H9 (cell line): ENCODE measurements at places on chromosomes 3 and 15. TPM values are rescaled to one million over a fixed set of nuclear protein-coding genes. Genes with fewer than 3 reads are reported as not detected.

SNX33 gene
- total RNA-seq: 17.7 and 18.7 TPM in 2 replicates

CKMT1B gene
- total RNA-seq: 31.0 and 36.7 TPM in 2 replicates

PPARG gene
- 0.42 TPM in 1 of 2 replicates, not detected in the other for total RNA-seq

RUVBL1 gene
- total RNA-seq: 99.6 and 99.7 TPM in 2 replicates

PFN2 gene
- 169 and 174 TPM in 2 replicates for total RNA-seq

SLC27A2 gene
- total RNA-seq: 6.2 and 7.0 TPM in 2 replicates

TMEM212 gene
- not detected in 2 replicates for total RNA-seq

ADGRG7 gene
- not detected in 2 replicates for total RNA-seq

TEX9 gene
- 8.4 and 8.9 TPM in 2 replicates for total RNA-seq

EFCC1 gene
- total RNA-seq: 0.09 TPM in 1 of 2 replicates, not detected in the other
